ENCODE measurements at places on chromosomes 12 and 14.

DNA sequence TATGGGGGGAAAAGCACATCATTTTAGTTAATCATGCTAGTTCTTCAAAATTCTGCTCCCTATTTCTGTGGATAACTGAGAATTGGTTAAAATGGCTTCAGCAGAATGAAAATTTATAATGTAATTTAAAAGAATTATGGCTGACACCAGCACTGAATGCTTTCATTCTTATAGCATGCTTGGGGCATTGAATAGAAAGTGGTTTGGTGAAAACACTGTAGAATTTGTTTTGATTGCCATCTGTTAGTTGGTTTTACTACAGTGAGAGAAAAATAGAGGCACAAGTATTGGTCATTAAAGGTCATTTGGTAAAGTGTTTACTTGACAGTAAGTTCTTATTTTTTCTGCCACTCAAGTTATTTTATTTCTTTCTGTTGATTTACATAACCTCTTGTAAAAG is 70.8 kb downstream of the PRORP start:
- no peak for DNase-seq

- no peak for DNase-seq
These were observed 138.0 kb downstream of the SLC38A6 start for GRCh38 chr14:61119006-61119405.

GRCh38 chr12:101634724-101635123 is 40.0 kb downstream of the MYBPC1 start:
- no peak for DNase-seq

- DNase-seq, result no peak
These were observed 10.1 kb upstream of the RPL10L start for GRCh38 chr14:46661728-46662127.

DNA sequence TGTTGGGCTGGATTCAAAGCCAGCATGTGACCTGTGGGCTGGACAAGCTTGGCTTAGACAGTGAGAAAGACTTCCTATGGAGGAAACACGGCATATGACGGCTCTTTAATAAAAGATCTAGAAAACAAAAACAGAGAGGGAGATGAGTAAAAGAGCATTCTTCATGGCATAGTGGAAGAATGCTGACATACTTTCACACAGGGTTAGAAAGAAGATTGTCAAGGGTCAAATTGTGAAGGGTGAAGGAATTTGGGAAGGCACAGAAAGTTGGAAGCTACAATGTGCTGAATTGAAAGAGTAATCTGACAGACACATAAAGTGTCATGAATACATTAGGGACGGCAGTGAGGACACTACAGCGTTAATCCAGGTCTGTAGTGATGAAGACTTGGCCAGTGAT is 63.4 kb downstream of the GALNT4 start:
- no peak for DNase-seq

DNA sequence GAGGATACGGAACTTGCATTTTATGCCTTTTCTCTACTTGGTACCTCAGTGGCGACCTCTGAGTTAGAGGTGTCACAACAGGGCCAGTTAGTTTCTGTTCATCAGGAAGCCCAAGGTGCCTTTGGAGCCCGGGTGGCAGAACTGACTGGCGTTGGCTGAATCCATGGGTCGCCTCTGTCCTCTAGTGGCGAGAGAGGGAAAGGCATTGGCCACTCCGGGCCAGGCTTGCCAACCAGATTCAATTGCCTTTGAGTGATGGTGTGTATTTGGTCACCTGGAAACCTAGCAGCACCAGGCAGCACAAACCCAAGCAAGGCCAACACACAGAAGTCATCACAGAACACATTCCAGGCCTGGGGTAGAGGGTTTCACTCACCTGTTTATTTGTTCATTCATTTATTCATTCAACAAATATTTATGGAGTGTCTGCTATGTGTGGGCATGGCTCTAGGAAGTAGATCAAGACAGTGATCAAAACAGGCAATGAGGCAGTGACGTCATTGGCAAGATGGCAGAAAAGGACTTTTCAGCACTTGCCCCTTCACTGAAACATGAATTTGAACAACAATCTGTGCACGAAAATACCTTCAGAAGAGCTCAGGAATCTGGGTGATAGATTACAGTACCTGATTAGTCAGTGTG is 40.5 kb upstream of the KCNA5 start:
- DNase-seq, result peak; percentile 50

- no peak for DNase-seq
These were observed 121.6 kb downstream of the PHLDA1 start for GRCh38 chr12:75909714-75910656.

GRCh38 chr12:94245631-94246383 is 97.4 kb downstream of the PLXNC1 start:
- DNase-seq, result peak; percentile 57

GRCh38 chr14:33836900-33837577 is 113.8 kb downstream of the EGLN3 start:
- no peak for DNase-seq

GRCh38 chr12:67433385-67434175 is 164.4 kb downstream of the CAND1 start:
- DNase-seq, result no peak

GRCh38 chr12:54448344-54448743 is 25.1 kb downstream of the GTSF1 start:
- peak; percentile 11 for DNase-seq

DNA sequence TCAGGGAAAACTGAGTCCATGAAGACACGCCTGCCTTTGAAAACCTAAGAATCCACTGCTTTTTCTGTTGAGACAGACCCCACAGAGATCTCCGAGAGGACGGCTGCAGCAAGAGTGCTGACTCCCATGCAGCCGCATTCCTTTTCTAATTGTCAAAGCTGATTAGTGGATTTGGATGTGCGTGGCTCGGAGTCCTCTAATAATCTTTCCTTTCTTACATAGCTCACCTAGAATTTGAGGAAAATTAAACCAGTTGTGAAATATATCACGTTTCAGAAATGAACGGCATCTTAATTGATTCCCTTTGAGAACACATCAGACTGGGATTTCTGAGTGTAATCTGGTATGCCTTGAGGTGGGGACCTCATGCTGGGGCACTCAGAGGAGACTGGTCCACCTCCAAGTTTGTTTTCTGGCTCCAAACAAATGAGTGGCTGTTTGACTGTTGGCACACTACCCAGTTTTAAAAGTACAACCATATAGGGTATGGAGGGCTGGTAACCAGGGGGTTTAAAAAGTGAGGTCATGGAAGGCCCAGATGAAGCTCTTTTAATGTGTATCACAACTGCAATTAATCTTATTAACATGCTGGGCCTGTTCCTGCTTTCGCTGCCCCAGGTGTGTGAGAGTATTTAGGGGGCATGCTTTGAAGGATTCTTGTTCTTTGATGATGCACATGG is 63.3 kb downstream of the RASSF3 start:
- no peak for DNase-seq

DNA sequence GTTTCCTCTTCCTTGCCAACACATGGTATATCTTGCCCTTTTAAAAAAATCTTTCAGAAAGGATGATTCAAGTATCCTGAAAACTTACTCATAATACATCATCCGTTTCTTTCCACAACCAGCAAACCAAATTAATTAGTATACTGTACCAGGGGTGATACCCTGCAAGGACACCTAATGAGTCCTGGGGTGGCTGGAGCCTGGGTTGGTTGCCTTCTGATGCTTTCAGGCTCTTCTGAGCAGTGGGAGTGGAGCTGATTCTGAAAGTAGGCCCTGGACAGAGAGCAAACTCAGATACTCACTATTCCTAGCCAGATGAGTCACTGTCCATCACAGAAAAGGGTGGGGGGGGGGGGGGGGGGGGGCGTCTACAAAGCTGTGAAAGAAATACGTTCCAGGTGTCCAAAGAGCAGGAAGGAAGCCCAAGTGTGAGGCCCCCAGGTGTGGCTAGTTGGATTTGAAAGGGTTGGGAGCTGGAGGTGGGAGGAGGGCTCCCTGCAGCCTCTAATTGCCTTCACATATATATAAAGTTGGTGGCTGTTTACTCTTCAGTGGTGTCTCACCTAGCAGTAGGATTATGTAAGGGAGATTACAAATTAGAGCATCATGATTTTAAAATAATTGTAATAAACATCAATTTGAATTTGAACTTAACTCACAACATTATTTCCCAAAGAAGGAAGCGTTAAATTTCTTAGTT is 36.5 kb downstream of the FBXO33 start:
- DNase-seq, result no peak

GRCh38 chr12:52327830-52328500 is 6.8 kb upstream of the KRT83 start:
- DNase-seq, result no peak

DNA sequence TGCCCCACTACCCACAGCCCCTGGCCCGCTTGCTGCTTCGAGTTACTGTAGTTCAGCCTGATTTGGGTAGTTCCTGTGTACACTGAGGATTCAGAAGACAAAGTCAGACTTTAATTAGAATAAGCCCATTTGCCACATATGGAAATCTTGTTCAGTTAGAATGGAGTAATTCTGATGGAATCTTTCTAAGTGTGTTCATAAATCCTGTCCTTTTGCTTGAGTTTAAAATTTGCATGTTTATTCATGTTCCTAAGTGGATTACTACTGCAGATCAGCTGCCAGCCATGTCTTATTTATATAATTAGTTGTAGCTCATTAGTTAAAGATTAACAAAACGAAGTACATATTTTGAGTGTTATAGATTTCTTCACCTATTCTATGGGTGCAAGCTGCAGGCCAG is 504.5 kb downstream of the PCNX1 start:
- no peak for DNase-seq

GRCh38 chr12:4802841-4803240 is 82.6 kb downstream of the GALNT8 start:
- no peak for DNase-seq

GRCh38 chr12:92554158-92555073 is 148.4 kb upstream of the PLEKHG7 start:
- no peak for DNase-seq

- DNase-seq, result no peak
These were observed 103.7 kb upstream of the EEA1 start for GRCh38 chr12:93032758-93033157.

GRCh38 chr12:79448816-79449215 is 241.9 kb downstream of the PAWR start:
- DNase-seq, result no peak

DNA sequence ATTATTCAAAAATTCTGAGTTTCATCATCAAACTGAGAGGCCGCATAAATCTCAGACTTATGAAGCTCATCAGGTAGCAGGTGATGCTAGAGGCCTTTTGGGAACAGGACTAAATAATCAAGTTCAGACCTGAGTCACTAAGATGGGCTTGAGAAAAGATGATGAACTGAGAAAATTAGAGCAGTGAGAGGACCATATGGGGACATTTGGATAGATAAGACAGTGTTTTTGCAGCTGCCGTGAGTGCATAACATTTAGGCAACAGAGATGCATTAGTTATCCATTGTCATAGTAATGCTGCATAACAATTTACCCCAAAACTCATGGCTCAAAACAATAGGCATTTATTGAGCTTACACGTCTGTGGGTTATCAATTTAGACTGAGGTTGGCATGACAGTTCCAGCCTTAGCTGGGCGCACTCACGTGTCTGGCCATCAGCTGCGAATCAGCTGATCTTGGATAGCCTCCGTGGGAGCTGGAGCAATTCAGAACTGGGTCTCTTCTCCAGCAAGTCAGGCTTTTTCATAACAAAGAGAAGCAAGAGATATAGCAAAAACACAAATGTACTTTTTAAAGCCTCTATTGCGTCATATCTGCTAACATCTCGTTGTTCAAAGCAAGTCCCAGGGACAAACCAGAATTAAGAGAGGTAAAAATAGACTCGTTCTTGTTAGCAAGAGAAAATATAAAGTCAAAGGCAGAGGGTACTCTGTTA is 72.8 kb downstream of the CAPZA3 start:
- DNase-seq, result no peak

GRCh38 chr14:33950320-33951182 is at the start of gene EGLN3:
Gene EGLN3, minus strand, starts transcription at chr14:33951074. Its CDS starts 322 bp downstream, at chr14:33950752.
- DNase-seq, result peak; percentile 51

DNA sequence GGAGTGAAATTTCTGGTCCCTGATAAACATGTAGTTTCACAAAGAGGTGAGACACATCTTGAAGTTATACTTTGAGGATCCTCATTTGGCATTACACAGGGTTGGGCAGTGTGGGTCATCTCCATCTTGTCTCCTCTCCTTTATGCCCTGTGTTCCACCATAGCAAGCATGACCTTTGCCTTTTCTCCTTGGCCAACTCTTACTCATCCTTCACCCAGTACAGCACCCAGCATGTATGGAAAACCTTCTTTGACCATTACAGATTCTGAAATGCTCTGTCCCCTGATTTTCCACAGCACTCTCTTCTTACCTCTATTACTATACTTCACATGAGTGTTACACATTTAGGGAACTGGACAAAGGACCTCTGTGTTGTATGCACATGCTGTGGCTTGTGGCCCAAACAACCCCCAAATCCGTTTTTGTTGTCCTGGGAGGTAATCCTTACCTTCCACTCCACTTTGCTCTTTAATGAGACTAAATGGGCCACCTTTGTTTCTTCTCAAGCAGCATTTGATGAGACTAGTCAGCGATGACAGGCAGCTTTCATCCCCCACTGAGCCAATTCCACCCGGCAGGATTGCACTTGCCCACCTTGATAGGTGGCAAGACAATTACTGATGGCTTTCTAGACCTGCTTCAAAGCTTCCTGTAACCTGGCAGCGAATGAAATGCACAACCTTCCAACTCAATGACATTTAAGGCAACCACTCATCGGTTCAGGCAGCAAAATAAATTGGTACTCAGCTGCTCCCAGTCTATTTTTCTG is 163.5 kb downstream of the MON2 start:
- no peak for DNase-seq

GRCh38 chr14:59254146-59254910 is 65.9 kb downstream of the DAAM1 start:
- no peak for DNase-seq

GRCh38 chr12:12546314-12546772 is 16.3 kb downstream of the DUSP16 start:
- no peak for DNase-seq

GRCh38 chr12:25716842-25717241 is 163.8 kb upstream of the LMNTD1 start:
- no peak for DNase-seq

GRCh38 chr14:81396113-81396512 is 4.0 kb downstream of the STON2 start:
- no peak for DNase-seq

GRCh38 chr12:122753319-122753650 is 661 bp downstream of the DENR start:
- no peak for DNase-seq

- DNase-seq, result no peak
These were observed 19.7 kb upstream of the RD3L start for GRCh38 chr14:103961928-103962578.

- no peak for DNase-seq
These were observed 12.6 kb upstream of the PLEKHH1 start for GRCh38 chr14:67520482-67520881.

- DNase-seq, result no peak
These were observed 648.3 kb upstream of the MDGA2 start for GRCh38 chr14:48323665-48324064.

DNA sequence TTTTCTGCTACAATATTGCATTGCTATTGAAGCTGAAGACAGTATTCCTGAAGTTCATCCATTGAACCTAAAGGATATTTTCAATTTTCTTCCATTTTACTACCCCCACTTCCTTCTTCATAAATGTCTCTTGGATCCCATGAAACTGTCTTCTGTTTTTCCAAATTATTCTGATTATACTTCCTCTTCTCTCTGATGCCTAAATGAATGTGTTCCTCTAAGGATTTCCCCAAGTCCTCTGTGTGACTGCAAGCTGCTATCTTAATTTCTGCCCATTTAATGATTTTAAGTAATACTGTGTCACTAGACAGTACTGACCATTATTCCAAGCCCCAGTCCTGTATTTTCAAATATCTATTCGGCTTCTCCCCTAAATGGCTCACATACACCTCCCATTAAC is 102.9 kb downstream of the TAOK3 start:
- DNase-seq, result no peak
